ENCODE measurements at places on chromosomes 5 and 9.

- no peak for DNase-seq
Measured at GRCh38 chr9:89675058-89675742, 70.4 kb downstream of the GADD45G start.

- no peak for DNase-seq
Measured at GRCh38 chr9:103364753-103365152, 369.6 kb downstream of the CYLC2 start.

- no peak for DNase-seq
Measured at GRCh38 chr5:58231041-58231440, 228.8 kb downstream of the PLK2 start.

DNA sequence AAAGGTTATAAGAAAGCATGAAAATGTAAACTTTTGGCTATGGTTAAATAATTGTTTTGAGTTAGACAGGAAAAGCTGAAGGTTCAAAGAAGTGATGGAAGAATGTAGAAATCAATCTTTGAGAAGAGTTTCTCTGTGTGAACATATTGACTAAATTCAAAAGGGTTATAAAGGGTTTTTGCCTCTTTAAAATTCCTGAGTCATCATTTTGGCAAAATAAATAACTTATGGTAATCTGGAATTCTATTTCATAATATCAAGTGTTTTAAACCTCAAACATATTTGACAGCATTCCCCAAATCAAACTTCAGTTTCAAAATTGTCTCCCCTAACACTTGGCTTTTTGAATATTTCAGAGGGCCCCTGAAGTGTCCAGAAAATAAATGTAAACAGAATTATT is 60.6 kb upstream of the SPINK5 start:
- DNase-seq = no peak

GRCh38 chr5:106106384-106106783 is 1564.4 kb downstream of the EFNA5 start:
- no peak for DNase-seq

DNA sequence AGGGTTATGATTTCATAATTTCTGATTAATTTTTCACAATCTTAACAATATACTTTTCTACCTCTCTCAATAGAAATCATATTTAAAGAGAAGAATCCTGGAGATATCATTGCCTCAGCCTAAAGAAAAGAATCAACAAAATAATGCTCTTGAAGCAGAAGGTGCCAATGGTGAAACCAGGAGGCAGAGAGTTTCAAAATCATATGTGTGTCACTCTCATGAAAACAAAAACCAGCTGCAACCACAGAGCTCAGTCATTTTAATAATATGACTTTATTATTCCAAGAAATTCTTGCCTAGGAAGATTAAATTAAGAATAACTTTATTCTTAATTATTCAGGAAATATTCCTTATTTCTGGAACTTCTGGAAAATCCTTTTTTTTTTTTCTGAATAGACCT is 266.8 kb upstream of the ACTBL2 start:
- no peak for DNase-seq

DNA sequence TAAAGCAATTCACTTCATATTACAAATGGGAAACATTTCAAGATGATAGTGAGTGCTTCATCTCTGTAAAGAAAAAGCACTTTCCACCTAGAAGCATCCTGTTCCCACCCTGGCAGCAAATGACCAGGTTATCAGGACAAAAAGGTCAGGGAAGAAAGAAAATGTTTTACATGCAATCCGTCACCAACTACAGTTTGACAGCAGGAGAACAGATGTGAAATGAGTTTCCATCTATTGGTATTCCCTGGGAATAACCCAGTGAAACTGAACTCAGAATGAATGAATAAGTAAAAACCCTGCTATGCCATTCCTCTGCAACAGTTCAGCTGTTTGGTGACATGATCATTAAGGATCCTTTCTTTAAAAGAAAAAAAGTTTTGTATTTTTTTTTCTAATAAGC is 67.6 kb downstream of the HTR1A start:
- no peak for DNase-seq

GRCh38 chr9:129962451-129962864 is 80.5 kb downstream of the FNBP1 start:
- DNase-seq = no peak

GRCh38 chr9:86907346-86907745 is 40.0 kb downstream of the GAS1 start:
- DNase-seq = no peak

DNA sequence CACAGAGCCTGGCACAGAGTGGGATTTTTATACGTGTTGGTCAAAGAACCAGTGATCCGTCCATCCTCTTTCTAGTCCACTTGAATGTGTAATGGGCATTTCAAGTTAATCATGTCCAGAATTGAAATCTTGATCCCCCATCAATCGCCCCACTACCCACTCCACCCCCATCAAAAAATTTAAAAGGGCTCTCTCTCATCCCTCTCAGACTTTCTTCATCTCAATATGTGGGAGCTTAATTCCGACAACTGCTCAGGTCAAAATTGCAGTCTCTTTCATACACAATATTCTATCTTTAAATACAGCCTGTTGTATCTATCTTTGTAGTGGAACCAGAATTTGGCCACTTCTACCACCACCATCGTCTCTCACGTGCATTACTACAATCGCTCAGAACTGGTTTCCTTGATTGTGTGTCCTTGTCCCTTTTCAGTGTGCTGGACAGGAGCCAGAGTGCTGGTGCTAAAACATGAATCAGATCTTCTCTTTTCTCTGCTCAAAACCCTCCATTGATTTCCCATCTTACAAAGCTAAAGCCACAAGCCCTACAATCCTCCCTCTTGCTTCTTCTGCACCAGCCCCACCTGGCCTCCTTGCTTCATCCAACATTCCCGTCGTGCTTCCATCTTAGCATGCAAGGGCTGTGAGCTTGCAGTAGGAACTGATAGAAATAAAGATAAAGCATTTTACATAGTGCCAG is 786 bp upstream of the KIF3A start:
- DNase-seq = no peak

- DNase-seq = no peak
Measured at GRCh38 chr9:130707225-130707976, 13.8 kb downstream of the EXOSC2 start.

DNA sequence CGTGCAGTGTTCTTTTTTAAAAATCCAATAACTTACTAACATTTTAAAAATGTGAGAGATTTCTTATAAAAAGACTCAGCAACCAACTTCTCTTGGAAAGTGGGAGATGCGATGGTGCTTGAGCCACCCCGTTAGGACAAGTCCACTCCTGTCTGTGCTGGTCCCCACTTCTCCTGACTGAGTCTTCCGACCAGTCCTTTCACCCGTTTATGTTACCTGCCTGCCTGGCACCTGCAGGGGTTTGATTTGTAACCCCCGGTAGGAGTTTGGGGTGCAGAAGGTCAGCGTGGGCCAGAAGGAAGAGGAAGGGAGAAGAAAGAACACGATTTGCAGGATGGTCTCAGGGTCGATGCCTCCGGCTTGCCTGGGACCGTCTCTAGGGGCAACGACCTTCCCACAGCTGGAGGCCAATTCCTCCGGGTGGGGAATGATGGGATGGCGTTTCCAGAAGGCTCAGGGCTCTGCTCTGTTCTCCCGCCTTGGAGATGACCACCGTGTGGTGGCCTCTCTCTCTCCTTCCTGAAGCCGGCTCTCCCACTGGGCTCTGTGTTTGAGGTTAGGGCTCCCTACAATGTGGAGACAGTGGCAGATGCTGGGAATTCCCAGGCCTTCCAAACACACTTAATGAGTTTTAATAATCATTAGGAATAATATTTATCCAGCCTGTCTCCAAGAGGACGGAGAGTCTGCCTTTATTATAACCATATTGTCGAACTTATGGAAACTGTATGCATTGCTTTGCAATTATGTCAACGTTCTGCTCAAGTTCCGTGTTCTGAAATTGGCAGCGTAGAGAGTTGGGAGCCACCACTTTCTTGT is 14.8 kb downstream of the COL27A1 start:
- no peak for DNase-seq

DNA sequence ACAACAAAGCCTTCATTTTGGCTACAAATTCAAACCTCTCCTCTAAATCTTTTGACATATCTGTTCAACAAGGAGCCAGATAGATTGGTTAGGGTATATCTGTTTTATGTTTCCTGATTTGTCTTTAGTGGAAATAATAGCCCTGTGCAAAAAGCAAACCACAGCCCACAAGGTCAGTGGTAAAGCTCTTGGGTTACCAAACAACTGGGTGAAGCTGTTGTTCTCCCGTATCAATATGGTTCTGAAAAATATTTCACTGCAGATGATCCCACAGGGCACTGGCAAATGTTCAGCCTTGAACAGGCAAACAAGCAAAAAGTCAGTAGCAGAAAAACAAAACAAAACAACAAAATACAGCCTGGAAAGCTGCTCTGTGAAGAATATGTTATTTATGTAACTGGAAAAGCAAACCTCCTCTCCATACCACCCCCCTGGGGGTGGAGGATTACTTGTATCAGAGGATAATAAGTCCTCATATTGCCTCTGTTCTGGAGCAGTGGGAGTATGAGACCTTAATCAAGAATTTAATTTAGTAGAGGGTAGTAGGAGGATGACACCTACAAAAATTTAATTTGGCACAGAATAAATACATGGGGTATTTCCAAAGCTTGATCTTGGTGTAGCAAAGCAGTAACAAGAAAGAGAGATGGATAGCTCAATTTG is 20.8 kb upstream of the PTBP3 start:
- no peak for DNase-seq

DNA sequence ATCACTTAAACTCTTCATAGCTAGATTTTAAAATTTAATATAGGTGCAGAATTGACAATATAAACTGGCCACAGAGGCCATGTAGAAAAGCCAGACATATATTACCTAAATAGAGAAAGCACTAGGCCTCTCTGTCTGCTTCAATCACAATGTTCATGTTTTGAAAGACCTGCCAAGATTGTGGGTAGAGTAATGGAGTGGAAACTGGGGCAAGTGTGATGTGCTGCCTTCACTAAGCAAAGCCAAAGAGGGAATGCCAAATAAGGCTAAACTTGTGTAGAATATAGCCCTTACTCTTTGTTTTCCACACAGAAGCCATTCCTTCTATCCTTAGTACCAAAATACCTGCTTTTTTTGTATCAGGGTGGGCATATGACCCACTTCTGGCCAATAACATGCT is 15.1 kb upstream of the ISOC1 start:
- DNase-seq = no peak

DNA sequence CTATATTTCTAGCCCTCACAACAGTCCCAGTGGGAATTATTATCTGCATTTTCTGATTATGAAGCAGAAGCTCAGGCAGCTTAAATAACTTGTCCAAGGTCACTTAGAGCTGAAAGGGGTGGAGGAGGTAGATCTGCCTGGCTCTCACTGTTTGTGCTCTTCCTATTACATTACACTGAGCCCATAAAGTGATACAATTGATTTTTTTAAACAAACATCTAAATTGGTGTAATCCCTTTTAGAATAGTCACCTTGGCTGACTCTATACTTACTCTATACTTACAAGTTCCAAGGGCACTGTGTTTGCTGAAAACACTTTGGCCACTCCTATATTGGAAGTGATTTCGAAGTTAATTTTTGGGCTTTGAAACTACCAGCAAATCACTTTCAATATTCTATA is 144.7 kb downstream of the APBA1 start:
- no peak for DNase-seq

- DNase-seq = no peak
Measured at GRCh38 chr9:93035821-93036351, 22.6 kb upstream of the SUSD3 start.

GRCh38 chr9:91302831-91303230 is 58.9 kb downstream of the AUH start:
- DNase-seq = no peak

DNA sequence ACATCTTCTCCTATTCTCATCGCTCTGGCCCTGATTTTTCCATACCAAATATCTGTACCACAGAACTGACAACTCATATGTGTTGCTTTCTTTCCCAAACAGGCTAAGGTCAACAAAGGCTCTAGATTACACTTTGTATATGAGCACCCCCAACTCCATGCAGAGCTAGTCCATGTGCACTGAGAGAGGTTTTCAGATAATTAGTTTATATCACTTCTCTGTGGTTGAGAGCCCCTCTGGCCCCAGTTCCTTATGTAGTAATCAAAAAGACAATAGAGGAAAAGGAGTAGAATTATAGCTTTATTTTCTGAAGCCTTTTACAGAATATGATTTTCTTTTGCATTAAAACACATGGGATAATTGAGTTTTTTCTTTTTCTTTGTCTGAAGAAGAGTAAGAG is 120.0 kb downstream of the TRIO start:
- DNase-seq = no peak

DNA sequence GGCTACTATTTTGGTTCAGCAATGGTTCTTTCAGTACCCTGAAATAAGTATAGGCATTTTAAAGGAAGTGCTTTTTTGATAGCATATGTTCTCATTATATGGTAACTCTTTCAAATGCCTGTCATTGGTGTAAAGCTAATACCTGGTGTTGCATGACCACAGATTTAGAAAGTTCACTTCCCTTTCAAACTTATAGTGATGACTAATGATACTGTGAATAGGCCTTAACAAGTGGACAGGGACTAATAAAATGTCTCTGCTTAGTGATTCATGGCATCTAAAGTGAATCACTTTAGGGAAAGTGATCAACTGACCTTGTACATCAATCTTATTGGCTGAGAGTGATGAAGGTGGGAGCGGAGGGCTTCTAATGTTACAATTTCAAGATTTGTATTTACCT is 21.6 kb downstream of the MRPL22 start:
- no peak for DNase-seq

GRCh38 chr9:71638627-71639026 is 129.7 kb downstream of the CEMIP2 start:
- DNase-seq = no peak

DNA sequence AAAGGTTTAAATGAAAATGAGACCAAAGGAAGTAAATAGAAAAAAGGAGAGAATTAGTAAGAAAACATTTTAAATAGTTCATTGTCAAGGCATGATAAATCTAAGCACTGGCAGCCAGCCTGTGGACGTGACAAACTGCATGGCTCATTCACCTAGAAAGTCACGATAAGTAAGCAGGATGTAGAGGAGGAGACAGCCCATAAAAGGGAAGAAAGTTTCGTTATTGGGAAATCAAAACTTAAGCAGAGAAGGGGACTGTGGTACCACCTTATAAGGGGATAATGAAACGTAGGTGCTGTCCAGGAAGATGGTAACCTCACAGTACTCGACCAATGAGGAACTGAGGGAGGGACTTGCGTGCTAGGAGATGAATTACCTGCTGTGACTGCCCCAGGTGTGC is 494.5 kb upstream of the GRAMD2B start:
- DNase-seq = no peak

DNA sequence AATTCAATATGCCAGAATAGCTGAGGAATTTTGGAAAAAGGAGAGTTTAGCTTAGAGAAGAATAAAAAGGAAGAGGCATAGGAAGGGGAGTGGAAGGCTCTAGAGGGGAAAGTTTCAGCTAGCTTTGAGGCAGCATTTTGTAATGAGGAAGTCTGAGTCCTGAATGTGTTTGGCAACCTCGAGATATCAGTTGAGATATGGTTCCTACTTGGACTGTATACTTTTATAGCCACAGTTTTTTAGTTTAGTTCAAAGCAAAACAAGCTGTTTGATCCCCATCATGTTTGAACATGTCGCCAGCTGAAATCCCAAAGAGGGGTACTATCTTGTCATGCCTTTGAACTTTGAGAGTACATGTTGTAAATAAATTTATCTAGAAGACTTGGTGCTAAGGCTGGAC is 559.0 kb upstream of the FTMT start:
- no peak for DNase-seq

- DNase-seq = no peak
Measured at GRCh38 chr5:94481059-94481458, 137.3 kb downstream of the KIAA0825 start.

- no peak for DNase-seq
Measured at GRCh38 chr5:113246361-113246870, 188.4 kb downstream of the TSSK1B start.

GRCh38 chr5:137630972-137631370 is 104.9 kb downstream of the KLHL3 start:
- no peak for DNase-seq
